ENCODE measurements at places on chromosomes 16 and 17.

DNA sequence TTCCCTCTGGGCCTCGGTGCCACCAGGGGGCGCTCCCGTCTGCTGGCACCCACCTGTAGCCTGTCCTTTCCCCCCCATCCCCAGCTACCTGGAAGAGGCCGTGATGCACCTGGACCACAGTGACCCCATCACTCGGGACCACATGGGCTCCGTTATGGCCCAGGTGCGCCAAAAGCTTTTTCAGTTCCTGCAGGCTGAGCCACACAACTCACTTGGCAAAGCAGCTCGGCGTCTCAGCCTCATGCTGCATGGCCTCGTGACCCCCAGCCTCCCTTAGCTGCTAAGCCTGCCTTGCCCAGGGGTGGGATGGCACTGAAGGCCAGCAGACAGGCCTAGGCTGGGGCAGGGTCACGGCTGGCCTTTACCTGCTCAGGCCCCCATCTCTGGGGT, 818 bp upstream of the NRN1L start:
- DNase-seq: peak; percentile 63

DNA sequence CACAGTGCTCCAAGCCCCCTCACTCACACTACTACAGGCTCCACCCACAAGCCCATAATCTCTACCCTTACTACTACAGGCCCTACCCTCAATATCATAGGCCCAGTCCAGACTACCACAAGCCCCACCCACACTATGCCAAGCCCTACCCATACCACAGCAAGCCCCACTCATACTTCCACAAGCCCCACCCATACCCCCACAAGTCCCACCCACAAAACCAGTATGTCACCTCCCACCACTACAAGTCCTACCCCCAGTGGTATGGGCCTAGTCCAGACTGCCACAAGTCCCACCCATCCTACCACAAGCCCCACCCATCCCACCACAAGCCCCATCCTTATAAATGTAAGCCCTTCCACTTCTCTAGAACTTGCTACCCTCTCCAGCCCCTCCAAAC, 13.8 kb downstream of the RIPOR1 start:
- peak; percentile 50 for DNase-seq

DNA sequence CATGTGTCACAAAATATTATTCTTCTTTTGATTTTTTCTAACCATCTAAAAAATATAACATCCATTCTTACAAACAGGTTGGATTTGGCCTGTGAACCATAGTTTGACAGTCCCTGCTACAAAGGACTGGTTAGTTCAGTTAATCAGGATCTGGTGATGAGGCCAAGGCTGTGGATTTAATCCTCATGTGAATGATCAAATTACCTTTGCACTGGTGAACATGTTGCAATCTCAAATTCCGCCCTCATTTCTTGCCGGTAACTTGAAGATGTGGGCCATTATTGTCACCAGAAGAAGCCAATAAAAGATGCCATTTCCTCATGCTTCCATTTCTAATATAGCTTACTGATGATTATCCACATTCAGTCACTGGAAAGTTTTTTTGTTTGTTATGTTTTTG, 35.3 kb upstream of the YPEL2 start:
- DNase-seq: no peak

DNA sequence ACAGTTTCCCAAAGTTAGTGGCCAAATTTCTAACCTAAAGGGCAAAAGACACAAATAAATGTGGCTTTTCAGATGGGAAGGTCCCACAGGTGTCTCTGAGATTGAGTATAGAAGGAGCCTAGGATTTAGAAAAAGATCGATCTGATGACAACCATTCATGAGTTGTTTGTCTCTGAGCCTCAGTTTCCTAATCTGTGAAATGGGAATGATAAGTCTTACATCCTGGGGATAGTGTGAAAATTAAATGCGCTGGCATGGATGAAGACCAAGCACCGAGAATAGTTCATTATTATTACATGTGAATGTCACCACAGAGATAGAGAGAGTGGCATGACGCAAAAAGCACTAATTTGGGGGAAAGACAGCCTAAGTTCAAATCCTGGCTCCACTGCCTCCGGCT, 7.2 kb downstream of the CDH5 start:
- no peak for DNase-seq

Data from stimulated activated CD8-positive, alpha-beta memory T cell treated with anti-CD3 and anti-CD28 coated beads, Interleukin-2, amount 100 ng/mL, for 1 hour (primary cell).